ENCODE measurements at places on chromosomes 3 and 15.

DNA sequence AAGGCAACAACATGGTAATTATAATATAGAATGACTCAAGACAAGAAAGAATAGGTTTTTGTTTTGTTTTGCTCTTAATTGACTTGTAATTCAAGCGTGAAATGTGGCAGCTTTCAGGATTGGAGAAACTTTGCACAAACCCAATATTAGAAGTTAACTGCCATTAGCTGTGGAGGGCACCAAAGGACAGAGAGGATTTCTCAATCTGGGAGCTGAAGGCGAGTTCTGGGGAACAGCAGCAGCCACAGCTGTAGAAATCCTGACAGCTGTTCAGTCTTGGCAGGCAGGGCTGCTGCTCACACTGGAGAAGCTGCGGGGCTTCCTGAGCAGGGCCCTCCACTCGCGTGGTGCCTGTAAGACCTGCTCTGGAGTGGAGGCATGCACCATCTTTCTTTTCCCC, 182.2 kb upstream of the IL12A start:
- DNase-seq: no peak

DNA sequence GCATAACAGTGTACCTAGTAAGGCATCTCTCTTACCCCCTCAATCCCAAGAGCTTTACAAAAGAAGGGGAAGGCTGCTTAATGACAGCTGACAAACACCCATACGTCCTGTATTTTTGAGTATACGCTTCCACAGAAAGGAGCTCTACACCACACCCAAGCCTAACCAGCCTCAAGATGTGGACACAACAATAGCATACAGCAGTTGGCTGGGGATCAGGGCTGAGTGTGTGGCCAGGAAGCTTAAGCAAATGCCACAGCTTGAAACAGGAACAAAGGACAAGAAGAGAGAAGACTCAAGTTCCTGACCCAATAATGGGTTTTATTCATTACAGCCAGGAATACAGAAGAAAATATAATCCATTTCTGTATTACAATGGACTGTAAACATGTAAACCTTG, 6.9 kb downstream of the HEXA start:
- peak; percentile 66 for DNase-seq

DNA sequence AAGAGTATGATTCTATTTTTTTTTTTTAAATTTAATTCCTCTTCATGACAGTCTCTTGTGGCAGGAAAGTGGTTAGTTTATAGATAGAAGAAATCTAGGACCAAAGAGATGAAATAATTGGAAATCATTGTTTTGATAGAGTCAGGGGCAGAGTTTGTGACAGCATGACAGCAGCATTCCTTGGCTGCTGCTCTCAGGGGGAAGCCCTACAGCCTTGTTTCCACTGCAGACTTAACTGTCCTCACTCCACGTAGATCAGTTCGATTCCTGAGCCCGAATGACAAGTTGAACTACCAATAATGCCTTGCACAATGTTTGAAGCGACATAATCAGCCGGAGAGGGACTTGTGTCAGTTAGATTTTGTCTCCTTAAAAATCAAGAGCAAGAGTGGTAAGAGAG, 189.0 kb upstream of the ICE2 start:
- DNase-seq: no peak

DNA sequence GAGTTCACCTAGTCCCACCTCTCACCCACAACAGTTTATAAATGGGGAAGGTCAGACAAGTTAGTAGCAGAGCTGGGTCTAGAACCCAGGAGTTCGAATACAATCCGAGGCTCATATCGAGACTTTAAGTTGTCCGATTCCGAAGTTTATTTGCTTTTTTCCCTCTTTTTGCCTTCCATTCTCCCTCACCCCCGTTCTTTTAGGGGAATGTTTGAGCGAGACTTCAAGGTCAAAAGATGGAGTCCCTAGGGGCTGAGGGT, 7.3 kb downstream of the BCL6 start:
- no peak for DNase-seq

- no peak for DNase-seq
Measured at GRCh38 chr3:151262871-151263525, 15.3 kb downstream of the P2RY14 start.

DNA sequence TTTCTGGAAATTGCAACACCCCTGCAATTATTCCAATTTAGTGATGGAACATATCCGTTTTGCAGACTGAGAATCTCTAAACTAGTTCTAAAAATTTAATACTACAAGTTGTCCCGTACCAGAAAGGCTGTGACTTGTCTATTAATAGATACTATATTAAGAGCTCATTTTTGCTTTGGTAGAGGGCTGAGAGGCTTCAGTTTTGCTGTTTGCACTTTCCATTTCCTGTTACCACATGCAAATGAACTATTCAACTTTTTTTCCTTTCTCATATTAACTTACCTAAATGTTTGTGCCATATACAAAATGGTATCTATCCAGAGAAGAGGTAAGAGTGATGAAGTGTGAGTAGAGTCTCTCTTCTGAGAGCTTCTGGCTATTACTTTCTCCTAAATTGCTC, 101.5 kb upstream of the CRBN start:
- DNase-seq: no peak

DNA sequence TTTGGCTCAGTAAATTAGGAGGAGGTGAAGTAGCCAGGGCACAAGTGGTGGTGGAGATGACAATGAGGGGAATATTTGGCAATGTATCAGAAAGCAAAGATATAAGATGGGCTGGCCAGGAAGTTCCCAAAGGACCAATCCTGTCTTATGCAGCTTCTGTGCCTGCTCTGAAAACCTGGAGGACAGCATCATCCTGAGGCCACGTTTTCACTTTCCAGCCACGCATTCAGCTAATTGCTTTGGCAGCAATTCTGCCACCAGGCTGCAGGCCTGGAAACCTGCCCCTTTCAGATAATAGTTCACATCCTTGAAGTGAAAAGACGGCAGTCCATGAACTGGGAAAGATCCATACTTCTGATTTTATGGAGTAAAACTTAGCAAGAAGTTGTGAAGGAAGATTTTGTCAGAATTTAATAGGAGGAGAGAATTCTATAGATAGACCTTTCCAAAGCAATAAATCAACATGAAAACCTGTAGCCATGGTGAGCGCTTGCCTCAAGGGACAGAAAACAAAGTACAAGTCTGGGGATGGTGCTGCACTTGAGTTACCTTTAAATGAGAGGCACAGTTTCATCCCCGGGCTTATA, 682.5 kb downstream of the GRM7 start:
- DNase-seq: no peak

GRCh38 chr3:71705681-71706080, 19.5 kb downstream of the EIF4E3 start:
- no peak for DNase-seq

- DNase-seq: no peak
Measured at GRCh38 chr3:178480274-178480673, 56.0 kb upstream of the KCNMB2 start.

DNA sequence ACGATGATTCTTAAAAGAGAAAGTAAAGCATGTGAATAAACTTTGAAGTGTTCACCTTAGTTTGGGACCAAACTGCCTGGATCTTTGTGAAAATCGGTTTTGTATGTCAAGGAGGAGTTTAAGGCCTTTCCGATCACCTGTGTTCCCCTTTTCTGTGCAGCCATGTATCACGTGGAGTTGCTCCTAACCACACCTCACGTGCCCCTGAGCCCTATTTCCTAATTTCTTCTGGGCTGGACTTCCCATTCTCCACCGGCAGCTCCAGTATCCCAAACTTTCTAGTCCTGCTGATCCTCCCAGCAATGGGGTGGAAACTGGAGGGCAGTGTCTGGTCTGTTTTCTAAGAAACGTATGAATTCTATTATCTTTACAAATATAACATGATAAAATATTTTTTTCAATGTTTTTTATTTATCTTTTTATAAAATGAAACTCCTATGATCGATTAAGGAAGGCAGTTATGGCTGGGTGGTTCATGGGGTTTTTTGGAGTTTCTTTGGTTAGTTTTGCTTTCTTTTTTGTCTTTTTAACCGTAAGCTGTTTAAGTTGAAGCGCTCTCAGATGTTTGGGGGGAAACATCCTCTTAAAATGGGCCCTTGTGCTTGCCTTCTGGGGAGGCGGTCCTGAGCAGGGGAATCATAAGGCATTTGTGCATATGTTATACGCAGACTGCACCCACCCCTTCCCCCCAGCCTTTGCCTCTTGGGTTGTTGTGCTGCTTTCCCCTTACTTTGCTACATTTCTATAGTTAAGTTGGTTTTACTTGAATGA, 43.6 kb upstream of the WWTR1 start:
- no peak for DNase-seq

DNA sequence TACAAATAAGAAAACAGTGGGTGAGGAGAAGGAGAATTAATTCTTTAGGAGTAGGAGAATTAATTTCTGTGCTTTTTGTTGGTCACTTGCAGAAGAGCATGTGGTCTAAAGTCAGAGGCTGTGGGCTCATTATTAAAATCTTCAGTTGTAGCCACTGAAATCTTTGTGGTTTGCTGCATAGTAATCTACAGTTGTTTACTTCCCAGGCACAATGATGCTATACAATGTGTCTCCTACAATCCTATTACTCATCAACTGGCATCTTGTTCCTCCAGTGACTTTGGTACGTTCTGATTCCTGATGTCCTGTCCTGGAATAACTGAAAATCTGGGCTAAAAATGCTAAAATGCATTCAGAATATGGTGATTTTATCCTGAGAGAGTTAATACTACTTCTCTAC, 21.0 kb downstream of the IFT122 start:
- DNase-seq: no peak

DNA sequence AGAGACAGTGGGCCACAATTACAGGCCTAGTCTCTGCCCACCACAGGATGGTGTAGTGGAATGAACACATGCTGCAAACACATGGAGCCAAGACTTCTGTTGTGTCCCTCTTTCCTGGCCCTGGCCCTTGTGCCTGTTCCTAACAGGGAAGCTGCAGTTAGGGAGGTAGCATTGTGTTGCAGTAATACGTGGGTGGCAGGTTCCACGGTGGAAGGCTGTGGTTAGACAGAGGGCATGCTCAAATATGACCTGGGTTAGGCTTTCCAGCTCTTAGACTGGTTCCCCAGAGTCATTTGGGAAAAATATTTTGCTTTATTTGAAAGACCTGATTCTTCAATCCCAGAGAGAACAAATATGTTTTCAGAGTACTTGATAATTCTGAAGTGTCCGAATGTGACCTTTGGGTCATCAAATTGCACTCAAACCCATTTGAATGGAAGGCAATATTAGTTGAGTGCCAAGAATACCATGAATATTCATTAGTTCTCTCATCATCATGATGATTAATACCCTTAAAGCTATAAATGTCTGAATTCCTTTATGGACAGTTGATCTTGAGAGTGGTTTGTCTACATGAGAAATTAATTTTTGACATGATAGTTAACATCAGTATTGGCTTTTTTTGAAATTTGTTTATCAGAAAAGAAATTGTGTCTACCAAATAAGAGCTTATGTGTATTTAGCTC, 28.5 kb downstream of the PLAAT1 start:
- DNase-seq: no peak

DNA sequence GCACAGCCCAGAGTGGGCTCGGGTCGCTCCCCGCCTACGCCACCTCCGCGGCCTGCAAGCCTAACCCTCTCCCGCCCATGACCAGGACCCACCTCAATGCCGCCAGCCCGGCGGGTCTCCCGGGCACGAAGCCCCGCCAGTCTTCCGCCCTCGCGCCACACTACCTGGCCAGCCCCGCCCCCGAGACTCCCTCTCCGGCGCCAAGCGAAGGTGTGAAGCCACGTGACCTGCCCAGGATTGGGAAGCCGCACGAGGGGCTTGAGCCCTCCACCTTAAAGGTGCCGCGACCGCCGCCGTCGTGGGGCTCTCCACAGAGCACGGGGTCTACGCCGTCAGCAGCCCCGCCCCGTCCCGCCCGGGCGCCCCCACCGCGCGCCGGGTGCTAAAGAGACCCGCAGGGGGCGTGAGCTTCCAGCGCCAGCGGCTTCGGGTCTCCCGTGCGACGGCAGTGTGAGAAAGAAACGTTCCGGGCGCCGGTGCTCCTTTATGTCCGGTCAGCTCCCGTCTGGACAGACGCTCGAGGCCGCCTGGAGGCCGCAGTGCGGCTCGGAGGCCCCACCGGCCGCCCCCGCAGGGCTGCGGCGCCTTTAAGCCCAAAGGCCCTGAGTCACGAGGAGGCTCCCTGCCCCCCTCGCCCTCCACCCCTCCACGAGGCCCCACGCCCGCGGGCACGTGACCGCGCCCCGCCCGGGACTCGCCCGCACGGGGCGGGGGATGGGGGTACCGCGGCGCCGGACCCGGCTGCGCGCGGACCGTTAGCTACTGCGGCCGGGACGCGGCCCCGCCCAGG, at the start of gene CPEB1:
CPEB1 (minus strand) TSS at position 319 of the 790 bp plus-strand sequence. CDS start 18,904 bp downstream, outside the sequence.
- DNase-seq: peak; percentile 81

DNA sequence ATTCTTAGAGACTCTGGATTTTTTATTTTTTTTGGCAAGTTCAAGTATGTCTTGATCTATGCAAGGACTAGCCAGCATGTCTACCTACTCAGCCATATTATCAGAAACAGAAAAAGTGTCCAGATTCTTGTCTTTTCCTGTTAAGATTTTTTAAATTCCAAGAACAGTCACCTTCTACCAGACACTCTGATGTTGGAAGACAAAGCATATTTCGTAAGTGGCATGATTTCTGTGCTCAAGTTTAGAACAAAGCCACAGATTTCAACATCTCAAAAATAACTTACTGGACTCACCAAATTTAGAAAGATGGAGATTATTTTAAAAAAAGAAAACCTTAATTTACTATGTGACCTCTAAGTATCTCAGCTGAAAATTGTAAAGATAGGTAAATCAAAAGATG, 61.9 kb downstream of the GOLGA6L7 start:
- no peak for DNase-seq

- no peak for DNase-seq
Measured at GRCh38 chr15:63414474-63415120, 33.0 kb upstream of the CA12 start.

DNA sequence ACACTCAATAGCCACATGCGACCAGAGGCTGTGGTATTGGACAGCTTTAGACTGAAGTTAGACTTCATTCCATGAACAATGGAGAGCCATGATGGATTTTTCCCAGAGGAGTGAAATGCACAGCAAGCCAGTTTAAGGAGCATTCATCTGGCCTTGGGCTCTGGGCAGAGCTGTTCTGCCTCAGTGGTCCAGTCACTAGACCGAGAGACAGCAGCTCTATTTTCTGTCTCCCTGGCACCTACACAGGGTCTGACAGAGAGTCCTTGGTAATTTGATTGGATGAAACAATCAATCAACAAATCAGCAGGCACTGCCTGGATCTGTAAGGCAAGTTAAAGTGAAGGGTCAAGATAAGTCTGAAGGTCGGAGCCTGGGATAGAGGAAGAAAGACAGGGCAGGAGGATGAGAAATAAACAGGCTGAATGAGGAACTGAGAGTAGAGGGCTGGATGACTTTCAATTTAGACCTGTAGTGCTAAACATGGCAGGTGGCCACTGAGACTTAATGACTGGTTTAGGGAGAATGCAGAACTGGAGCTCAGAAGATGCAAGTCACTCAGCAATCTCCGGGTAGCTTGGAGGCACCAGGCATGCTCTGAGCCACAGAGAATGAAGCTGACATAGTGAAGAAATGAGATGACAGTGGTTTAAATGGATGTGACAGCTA, 98.5 kb upstream of the SLC25A36 start:
- DNase-seq: no peak

- DNase-seq: peak; percentile 28
Measured at GRCh38 chr3:8619548-8619947, 25.1 kb downstream of the SSUH2 start.

DNA sequence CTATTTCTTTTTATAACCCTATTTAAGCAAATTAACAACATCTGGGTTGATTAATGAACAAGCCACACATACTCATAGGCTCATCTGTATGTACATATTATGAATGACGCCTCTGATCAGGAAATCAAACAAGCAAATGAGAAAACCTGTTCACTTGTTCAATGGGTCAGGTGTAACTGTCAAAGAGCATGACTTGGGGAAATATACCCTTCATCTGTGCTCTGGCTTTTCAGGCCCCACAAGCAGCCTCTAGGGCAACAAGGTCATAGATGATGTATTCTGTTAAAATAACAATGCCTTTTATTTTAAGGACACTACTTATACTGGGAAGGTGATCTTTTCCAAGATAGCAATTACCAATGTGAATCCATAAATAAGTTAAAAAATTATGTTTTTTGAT, 102.0 kb downstream of the RBMS3 start:
- no peak for DNase-seq

Data from tibial artery (tissue), 4 donors.